Ureter (tissue), 1 donor: ENCODE measurements at places on chromosomes 7 and 10.

DNA sequence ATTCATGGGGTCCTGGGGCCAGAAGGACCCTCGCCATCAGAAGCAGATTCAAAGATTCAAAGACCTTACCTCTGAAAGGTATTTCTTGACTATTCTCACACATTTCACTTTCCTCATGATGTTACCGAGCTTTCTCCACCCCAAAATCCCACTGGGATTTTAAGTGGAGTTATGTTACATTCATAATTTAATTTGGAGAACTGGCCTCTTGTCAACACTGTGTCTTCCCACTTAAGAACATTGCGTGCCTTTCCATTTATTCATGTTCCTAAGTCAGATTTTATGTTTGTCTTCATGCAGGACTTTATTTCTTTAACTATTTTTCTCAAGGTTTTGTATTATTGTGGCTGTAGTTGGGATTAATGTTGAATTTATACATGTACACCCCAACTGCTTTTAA, 123.5 kb upstream of the BMPER start:
- DNase-seq, result no peak

DNA sequence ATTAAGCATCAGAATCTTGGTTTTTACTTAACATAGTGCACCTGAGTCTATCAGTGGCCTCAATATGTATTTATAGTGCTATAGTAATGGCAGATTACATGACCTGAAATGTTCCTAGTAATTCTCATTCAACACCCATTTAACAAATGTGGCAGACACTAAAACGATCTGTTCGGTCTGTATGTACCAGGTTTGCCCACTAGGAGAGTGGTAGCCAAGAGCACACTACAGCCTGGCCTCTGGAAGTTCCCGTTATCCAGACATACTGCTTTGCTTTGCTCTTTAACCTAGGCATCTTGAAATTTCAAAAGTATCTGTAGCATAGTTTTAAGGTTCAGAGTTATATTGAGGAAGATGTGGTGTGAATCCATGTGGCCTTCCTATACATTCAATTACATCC, 395.7 kb upstream of the NRG3 start:
- DNase-seq, result no peak

DNA sequence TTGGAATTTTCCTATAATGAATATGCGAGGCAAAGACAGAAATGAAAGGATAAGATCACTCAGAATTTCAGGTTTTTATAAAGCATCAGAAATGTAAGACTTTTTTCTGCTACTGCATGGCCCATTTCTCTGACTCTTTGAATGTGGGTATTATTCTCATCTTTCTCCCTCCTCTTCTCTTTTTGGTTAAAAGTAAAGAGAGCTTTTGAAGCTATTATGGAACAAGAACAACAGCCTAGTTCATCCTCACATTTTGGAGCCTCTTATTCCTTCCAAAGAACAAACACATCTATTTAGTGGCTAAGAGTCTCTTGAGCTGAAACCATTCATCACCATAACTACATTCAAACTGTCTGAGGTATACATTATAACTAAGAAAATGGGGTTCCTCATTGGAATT, 19.4 kb upstream of the ATRNL1 start:
- DNase-seq, result no peak

- DNase-seq, result no peak
Observed at GRCh38 chr10:70715853-70716795, 43.8 kb downstream of the ADAMTS14 start.

- no peak for DNase-seq
Observed at GRCh38 chr10:34119456-34119855, 695.6 kb downstream of the PARD3 start.

- DNase-seq, result no peak
Observed at GRCh38 chr10:43395571-43396060, 13.4 kb downstream of the HNRNPF start.
